Foreskin keratinocyte (primary cell): ENCODE measurements at places on chromosomes 4 and X. TPM values are rescaled to one million over a fixed set of nuclear protein-coding genes. Genes with fewer than 3 reads are reported as not detected.
A peak's percentile ranks its signal among the peaks of the same experiment; 100 is the strongest.

- DNase-seq = no peak
Measured at GRCh38 chr4:20889901-20890300, 189.6 kb downstream of the PACRGL start.

- DNase-seq = peak; percentile 93
Measured at GRCh38 chr4:41024556-41025491, 189.5 kb downstream of the APBB2 start.

DNA sequence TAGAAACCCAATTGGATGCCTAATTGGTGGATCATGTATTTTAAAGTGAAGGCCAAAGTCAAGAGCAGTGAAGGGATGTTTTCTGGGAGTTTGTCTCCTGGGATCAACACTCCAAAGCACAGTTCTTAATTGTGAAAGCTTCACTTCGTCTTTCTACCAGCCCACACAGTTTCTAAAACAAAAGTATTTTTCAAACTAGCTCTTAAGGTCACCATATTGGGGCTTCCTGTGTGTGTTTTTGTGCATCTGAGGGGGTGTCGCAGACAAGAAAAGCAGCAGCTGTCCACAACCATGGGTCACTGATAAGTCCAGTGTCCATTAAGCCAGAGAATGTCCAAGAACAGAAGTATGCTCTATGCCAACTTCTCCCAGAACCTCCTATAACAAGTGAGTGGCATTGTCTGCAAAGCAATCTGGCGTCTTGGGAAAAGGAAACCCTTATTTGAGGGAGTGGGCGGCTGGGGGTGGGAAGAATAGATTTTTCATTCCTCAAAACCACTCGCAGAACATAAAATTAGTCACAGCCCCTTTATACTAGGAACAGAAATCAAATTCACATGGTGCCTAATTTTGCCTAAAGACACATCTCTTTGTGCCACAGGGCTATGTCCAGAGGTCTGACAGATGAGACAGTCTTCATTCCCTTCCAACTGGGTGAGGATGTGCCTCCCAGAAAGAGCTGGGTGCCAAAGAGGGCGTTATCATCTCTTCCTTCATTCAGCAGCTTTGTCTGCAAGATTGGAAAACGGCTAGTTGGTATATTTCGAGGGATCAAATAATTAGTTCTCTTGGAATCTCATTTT lies 610.4 kb downstream of the BCOR start:
- no peak for DNase-seq

- peak; percentile 63 for DNase-seq
Measured at GRCh38 chr4:168811786-168812651, 198.0 kb downstream of the CBR4 start.

DNA sequence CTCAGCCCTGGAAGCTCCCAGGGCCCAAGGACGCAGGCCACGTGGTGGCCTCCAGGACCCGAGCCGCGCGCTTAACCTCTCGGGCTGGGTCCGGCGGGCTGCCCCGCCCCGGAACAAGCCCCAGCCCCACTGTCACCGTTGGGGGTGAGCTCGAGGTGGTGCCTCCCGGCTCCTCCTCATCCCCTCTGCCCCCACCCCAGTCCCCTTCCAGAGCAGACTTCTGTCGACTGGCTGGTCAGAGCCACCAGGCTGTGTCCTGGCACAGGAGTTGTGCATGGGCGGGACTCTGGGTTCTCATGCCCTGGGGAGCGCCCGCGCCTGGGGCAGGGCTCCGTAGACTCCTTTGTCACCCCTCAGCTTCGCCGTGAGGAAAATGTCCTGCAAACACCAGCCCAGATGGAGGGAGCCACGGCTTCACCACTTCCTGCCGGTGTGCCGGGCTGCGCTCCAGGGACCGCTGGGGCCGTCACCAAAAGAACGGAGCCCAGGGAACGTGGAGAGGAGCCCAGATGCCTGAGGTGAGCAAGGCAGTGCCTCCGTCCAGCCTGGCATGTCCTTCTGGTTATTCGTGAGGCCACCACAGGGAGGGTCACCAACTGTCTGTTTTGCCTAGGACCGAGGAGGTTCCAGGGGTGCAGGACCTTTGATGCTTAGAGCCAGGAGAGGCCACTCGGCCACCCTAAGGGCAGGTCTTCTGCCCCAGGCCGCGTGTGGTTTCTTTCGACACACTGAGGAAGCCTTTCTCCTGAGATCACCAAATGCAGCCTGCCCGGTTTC lies 7.1 kb upstream of the RGS12 start:
- DNase-seq = peak; percentile 33

DNA sequence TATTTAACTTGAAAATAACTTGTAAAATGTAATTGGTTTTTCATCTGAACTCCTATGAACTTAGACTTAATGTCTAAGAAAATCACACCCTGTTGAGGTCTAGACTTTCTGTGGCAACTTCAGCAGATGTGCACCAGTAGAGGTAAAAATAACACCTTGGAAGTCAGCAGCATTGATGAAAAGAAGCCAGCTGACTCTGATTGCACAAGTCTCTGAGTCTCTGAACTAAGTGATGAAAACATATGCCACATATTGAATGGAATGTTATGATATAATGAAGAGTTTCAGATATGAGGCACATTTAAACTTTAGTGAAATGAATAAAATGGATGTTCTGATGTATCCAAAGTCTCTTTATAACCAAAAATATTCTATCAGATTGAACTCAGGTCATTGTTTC lies 155.4 kb downstream of the GPM6A start:
- DNase-seq = no peak

- DNase-seq = no peak
Measured at GRCh38 chrX:71941145-71941544, 30.5 kb downstream of the NHSL2 start.

DNA sequence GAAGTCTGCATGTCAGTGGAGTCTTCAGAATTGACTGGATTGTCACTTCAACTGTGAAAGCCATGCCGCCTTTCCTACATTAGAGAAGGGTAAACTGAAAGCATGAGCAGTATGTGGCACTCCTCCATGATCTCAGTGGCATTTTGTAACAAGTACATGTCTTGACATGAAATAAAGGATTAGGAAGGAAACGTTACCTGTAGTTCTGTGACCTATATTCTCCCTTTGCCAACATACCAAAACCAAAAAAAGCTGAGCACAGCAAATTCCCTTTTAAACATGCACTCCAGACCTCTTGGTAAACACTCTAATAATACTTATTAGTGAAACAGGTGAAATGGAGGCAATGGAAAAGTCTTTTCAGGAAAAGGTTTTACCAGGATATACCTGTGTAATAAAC lies 344.2 kb downstream of the GRIA2 start:
- peak; percentile 50 for DNase-seq

DNA sequence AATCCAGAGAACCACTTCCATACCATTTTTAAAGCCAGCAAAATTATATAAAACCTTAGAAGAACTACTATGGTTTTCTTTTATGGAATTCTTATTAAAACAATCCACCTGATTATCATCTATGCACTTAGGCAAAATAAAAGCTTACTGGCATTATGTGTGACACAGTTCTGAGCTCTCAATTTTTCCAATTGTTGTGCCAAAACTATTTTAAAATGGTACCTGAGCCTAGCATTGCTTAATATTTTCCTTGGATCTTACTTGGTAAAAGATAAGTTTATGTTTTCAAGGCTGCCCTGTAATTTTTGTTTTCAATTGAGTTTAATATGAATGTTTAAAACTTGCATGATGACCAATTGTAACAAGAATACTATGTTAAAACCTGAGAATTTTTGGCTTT lies 201.3 kb downstream of the MAD2L1 start:
- DNase-seq = no peak

GRCh38 chrX:24207826-24208225 lies 58.3 kb downstream of the ZFX start:
- DNase-seq = no peak

GRCh38 chr4:67658302-67658701 lies 42.7 kb downstream of the UBA6 start:
- no peak for DNase-seq

DNA sequence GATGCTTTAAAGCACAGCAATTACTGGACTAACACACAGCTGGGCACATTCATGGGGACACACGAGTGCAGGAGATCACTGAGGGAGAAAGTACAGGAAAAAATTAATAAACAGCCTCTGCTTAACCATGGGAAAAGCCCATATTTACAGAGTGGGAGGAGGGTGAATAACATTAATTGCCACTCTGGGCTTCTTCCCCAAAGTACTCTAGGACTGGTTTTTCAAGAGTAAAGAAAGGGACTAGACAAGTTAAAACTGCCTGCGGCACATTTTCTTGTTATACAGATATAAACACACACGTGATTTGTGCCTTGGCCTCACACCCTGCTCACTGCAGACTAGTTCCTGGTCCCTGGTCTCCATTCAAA lies 179.7 kb upstream of the TET2 start:
- DNase-seq = peak; percentile 54

DNA sequence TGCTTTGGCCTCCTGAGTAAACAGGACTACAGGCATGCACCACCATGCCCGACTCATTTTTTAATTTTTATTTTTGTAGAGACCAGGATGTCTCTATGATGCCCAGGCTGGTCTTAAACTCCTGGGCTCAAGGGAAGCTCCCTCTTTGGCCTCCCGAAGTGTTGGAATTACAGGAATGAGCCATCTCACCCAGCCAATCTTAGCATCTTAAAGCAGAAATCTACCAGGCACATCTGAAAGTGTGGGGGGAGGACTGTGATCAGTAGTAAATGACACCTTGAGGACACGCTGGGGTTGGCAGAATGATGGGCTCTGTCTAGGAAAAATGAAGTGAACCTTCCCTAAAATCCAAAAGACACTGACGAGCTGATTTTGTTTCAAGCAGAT lies 149.2 kb downstream of the SPATA18 start:
- DNase-seq = no peak

GRCh38 chrX:69951753-69952152 lies 98.0 kb downstream of the AWAT2 start:
- no peak for DNase-seq

- DNase-seq = peak; percentile 3
Measured at GRCh38 chr4:43271946-43272345, 379.4 kb downstream of the GRXCR1 start.

DNA sequence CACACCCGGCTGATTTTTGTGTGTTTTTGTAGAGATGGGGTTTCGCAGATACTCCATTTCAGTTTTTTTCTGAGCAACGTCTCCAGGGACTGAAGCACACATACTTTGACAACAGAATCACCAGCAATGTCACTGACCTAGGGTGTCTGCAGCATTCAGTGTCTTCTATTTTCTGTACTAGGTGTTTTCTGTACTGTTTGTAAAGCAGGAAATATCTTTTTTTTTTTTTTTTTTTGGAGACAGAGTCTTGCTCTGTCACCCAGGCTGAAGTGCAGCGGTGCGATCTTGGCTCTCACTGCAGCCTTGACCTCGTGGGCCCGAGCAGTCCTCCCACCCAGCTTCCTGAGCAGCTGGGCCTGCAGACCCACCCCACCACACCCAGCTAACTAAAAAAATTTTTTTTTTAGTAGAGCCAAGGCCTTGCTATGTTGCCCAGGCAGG lies 8.9 kb downstream of the ADD1 start:
- no peak for DNase-seq

GRCh38 chr4:140839888-140840790 lies 84.0 kb upstream of the TBC1D9 start:
- DNase-seq = no peak

- DNase-seq = no peak
Measured at GRCh38 chrX:129686422-129686948, 31.7 kb upstream of the APLN start.

DNA sequence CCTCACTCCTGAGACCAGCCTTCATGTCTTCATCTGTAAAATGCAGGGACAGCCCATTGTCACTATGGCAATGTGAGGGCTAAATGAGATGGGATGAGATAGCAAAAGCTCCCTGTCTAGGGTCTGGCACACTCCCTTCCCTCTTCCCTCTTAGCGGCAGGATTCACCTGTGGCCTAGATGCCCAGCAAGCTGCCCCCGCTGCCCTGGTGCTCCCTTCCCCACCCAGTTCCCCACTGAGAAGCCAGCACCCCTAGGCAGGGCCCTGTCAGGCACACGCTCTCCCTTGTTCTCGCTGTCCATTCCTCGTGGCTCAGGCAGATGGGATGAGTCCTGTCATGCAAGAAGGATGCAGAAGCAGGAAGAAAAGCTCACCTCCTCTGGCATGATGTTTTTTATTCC lies 49.2 kb upstream of the PJA1 start:
- no peak for DNase-seq

DNA sequence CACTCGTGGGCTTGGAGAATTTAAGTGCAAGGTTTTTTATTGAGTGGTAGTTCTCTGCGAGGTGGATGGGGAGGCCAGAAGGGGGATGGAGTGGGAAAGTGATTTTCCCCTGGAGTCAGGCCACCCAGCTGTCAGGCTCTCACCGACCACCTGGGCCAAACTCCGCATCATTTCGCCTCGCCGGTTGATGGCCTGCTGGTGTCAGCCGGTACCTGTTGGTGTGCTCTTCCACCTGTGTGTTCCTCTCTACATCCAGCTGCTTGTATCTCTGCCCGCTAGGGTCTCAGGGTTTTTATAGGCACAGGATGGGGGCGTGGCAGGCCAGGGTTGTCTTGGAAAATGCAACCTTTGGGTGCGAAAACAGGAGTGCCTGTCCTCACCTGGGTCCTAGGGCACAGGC lies 200.9 kb downstream of the DACH2 start:
- no peak for DNase-seq

Gene BRS3
- not detected in 2 replicates for polyA plus RNA-seq

Gene TMEM255A
- polyA plus RNA-seq = 0.04 TPM in 1 of 2 replicates, not detected in the other

Gene IL2
- not detected in 2 replicates for polyA plus RNA-seq

Gene POLR2B
- 35.8 and 43.1 TPM in 2 replicates for polyA plus RNA-seq

Gene ADGRG4
- polyA plus RNA-seq = not detected in 2 replicates

Gene DACH2
- not detected in 2 replicates for polyA plus RNA-seq

Gene SPINK2
- polyA plus RNA-seq = not detected in 2 replicates

Gene DCAF8L2
- polyA plus RNA-seq = not detected in 2 replicates

Gene PNMA5
- not detected in 2 replicates for polyA plus RNA-seq

Gene MAGEE1
- 1.9 and 2.5 TPM in 2 replicates for polyA plus RNA-seq

Gene NDST4
- polyA plus RNA-seq = not detected in 2 replicates

Gene PABPC4L
- polyA plus RNA-seq = 0.22 and 0.39 TPM in 2 replicates

Gene GPRIN3
- polyA plus RNA-seq = not detected in 2 replicates

Gene SMC1A
- 8.5 and 11.4 TPM in 2 replicates for polyA plus RNA-seq

Gene ARMCX2
- polyA plus RNA-seq = 20.5 and 20.6 TPM in 2 replicates

Gene FOXR2
- not detected in 2 replicates for polyA plus RNA-seq

Gene RGN
- 0.06 and 0.07 TPM in 2 replicates for polyA plus RNA-seq

Gene SPANXB1
- not detected in 2 replicates for polyA plus RNA-seq
